ENCODE measurements at places on chromosomes 5 and 9. TPM values are rescaled to one million over a fixed set of nuclear protein-coding genes. Genes with fewer than 3 reads are reported as not detected.
A peak's percentile ranks its signal among the peaks of the same experiment; 100 is the strongest.

AK8 gene
- not detected for total RNA-seq

OLFM1 gene
- not detected for total RNA-seq

UBE2QL1 gene
- total RNA-seq = not detected

F12 gene
- total RNA-seq = 6.5 TPM

CORO2A gene
- total RNA-seq = 1.7 TPM

GLIPR2 gene
- total RNA-seq = 0.75 TPM

GRCh38 chr9:90086101-90086511, 481.3 kb downstream of the GADD45G start:
- DNase-seq = peak; percentile 43

- DNase-seq = no peak
These were observed 88.1 kb upstream of the TLE1 start for GRCh38 chr9:81777482-81777881.

GRCh38 chr9:133075925-133076630, 14.3 kb downstream of the CEL start:
- DNase-seq = no peak

- no peak for DNase-seq
These were observed 5.1 kb upstream of the CAST start for GRCh38 chr5:96657068-96657467.

- no peak for DNase-seq
These were observed 86.1 kb downstream of the ARL15 start for GRCh38 chr5:54224103-54224826.

- no peak for DNase-seq
These were observed 7.3 kb upstream of the RXRA start for GRCh38 chr9:134318941-134319305.

DNA sequence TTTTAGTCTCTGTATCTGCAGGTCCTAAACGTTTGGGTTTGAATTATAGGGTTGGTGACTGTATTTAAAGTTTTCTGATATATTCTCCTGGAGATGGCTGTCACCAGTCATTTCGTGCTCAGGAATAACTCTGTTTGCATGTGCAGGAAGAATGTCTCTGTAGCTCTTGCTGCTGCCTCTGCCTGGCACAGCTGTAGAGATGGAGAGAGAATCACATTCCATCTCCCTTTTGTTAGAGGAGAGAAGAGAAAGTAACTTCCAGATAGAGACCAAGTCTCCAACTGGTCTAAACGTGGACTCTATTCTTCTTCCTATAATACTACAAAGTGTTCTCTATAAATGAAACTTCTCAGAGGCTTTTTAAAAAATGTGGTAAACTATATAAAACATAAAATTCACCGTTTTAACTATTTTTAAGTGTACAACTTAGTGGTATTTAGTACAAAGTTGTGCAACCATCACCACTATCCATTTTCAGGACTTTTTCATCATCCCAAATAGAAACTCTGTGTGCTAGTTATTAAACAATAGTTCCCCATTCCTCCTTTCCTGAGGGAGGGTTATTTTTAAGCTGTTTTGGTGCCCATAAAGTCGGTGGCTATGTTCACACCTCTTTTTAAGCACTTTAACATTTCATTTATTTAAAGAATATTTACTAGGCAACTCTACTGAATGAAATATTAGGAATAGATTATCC, 20.7 kb upstream of the STARD4 start:
- no peak for DNase-seq

- DNase-seq = no peak
These were observed 159.1 kb downstream of the CCDC171 start for GRCh38 chr9:15711931-15712330.

DNA sequence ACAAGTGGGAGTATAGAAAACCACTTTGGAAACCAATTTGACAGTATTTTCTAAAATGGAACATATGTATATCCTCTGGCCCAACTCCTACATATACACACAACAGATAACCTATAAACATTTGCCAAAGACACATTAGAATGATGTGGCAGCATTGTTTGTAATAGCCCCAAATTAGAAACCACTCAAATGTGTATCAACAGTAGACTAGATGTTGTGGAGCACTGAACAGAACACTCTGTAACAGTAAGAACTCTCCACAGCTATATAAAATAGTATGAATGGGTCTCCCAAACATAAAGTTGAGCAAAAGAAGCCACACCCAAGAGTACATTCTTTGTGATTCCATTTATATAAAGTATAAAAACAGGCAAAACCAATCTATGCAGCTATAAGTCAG, 6.1 kb downstream of the ZNF622 start:
- DNase-seq = no peak

- no peak for DNase-seq
These were observed 54.4 kb upstream of the JMY start for GRCh38 chr5:79181419-79182022.

DNA sequence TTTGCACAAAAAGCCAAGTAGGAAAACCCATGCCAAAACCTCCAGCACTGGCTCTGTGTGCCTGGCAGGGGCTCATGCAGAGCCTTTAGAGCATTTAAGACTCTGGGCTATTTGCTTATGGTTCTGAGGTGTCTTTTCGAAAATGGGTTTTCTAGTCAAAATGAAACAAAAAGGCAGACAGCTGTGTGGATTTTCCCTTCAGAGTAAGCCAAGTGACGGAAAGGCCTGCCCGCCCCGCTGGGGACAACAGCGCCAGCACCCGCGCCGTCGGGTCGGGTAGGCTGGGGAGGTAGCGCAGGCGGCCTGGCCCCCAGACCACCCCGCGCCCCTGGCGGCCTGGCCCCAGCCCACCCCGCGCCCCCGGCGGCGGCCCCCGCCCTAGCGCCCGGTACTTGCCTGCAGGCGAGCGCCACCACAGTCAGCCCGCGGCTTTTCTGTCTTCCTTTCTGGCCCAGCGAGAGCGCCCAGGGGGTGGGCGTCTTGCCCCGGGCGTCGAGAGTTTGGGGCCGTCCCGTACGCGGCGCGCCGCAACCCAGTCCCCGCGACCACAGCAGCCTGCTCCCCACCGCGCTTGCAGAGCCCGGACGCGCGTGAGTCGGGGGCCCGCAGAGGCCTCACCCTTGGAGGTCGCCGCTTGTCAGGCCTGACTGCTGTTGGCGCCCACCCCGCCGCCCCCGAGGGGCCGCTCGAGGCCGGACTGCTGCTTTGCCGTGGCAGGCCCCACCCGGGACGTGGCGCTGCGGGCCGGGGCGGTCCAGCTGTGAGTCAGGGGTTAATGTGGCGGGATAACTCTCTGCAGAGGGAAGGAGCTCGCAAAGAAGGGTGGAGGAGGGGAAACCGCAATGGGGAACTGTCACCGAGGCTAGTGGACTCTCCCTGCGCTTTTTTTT, at the start of gene TICAM2:
Gene TICAM2 (minus strand): TSS at position 779 of the 890 bp plus-strand sequence. CDS start 21,223 bp downstream, outside the sequence.
- peak; percentile 66 for DNase-seq

- DNase-seq = no peak
These were observed 14.3 kb upstream of the AJM1 start for GRCh38 chr9:136827794-136828473.

DNA sequence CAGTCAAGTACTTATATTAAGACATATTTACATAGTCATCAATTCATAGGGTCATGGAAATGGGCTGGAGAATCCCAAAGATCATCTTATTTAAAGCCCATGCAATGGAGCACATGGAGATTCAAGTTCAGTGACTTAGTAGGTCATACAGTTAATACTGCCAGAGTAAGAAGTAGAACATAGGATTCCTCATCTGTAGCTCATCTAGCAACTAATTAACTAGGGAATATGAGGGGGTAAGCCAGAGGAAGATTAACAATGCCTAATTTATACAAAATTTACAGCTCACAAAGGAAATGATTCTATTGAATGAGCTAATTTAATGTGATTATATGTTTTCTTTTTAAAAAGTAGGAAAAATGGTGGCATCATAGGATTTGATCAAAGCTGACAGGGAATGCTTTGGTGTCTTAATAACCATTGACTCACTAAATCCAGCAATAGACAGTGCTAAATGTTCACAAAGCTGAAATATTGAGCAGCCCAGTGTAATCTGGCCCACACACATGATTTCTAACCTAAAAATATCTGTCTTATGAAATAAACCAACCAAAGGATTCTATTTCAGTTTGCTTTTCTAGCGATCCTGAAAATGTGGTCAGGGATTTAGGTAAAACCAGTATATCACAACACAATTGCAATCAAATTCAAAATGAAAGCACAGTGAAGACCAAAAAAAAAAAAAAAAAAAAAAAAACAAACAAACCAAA, 53.3 kb downstream of the PRDM6 start:
- no peak for DNase-seq

DNA sequence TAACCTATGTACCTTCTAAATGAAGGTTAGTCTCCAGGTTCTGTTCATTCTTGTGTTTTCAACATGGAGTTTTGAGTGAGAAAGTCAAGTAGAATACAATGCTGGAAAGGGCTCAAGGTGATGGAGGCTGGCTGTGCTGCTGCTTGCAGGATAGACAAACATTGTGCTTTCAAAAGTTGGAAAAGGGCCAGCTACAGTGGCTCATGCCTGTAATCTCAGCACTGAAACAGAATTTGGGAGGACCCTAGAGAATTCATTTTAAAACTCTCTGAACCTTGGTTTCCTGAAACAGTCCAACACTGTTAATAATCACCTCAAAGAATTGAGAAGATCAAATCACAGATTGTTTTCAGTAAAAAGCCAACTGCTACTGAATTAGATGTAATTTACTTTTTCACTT, 15.4 kb upstream of the IARS1 start:
- no peak for DNase-seq

GRCh38 chr9:93686880-93687236, 110.5 kb downstream of the PHF2 start:
- no peak for DNase-seq

- no peak for DNase-seq
These were observed 19.7 kb upstream of the ANKHD1 start for GRCh38 chr5:140381972-140382371.

- DNase-seq = no peak
These were observed 8.5 kb upstream of the ACSL6 start for GRCh38 chr5:132019857-132020555.

DNA sequence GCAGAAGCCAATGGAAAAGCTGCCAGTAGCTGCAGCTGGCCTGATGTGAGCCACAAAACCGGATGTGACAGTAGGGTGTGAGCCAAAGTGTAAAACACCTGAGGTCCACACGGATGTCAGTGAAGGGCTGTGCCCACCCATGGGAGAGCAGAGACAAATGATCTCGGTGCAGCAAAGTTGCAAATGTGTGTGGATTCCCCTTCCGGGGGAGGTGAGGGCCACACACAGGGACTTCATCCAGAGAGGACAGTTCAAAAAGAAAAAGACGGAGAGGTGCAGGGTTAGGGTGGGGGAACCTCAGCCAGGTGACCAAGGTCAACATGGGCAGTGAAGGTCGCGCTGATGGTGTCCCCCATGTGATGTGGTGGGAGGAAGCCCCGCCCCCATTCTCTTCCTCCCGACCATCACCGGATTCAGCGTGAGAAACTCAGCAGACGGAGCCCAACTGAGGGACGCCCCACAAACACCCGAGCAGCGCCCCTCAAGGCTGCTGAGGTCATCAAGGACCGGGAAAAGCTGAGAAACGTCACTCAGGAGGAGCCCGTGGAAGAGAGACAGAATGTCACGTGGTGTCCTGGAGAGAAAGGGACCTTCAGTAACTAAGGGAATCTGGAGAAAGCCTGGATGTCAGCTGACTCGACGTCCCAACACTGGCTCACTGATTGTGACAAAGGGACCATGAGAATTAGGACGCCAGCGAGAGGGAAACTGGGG, 11.4 kb upstream of the PTGDS start:
- no peak for DNase-seq

DNA sequence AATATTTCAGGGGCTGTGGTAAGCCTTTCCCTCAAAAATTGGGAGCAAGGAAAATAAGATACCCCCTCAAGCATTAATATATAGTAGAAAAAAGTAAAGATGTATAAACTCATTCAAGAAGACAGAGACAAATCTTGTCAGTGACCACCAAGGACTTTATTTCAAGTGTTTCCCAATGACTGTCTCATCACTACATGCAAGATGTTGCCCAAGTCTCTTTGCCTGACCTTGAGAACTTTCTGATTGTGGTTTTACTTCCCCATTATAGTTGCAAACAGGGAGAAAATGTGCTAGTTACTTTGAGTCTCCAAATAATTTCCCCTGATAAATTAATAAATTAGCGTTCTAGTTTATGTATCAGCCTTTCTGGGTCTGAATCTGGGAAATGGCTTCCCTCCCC, 4.0 kb upstream of the SLC46A2 start:
- no peak for DNase-seq

DNA sequence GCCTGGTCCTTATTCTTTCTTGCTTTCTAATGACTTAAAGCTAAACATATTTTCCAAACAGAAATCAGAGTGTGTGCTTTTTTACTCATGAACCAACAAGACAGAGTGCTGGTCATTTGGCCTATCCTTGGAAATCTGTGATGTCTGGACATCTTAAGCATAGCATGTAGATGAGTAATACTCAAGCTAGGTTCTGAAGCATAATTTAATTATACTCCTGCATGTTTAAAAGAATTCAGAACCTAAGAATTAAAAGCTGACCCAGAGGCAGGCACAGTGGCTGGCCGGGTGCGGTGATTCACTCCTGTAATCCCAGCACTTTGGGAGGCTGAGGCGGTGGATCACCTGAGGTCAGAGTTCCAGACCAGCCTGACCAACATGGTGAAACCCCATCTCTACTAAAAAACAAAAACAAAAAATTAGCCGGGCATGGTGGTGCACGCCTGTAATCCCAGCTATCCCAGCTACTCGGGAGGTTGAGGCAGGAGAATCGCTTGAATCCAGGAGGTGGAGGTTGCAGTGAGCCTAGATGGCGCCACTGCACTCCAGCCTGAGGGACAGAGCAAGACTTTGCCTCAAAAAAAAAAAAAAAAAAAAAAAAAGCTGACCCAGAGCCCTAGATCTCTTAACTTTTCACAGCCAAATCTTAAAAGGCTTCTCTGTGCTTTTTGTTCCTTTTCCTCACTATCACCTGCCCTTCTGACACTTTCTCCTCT, 16.2 kb upstream of the TJP2 start:
- no peak for DNase-seq

GRCh38 chr9:81461196-81461595, 228.2 kb downstream of the TLE1 start:
- no peak for DNase-seq

DNA sequence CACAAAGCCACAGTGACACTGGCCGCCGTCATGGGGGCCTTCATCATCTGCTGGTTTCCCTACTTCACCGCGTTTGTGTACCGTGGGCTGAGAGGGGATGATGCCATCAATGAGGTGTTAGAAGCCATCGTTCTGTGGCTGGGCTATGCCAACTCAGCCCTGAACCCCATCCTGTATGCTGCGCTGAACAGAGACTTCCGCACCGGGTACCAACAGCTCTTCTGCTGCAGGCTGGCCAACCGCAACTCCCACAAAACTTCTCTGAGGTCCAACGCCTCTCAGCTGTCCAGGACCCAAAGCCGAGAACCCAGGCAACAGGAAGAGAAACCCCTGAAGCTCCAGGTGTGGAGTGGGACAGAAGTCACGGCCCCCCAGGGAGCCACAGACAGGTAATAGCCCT, 26.1 kb downstream of the HRH2 start:
- DNase-seq = no peak

DNA sequence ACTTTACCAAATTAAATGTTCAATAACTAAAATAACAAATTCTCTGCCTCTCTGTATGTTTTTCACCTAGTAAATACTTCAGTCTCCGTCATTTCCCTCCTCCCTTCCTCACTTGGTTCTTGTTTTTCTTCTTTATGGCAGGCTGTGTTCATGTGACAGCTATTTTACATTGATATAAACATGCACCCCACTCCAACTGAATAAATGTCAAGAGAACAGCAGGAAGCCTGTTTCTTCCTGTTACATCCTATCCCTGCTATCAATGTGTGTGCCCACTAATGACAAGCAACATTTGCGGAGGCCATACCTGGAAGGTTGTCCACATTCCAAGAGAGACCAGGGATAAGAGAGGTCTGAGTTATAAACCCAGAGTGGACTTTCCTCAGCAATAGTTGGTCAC, 145.2 kb upstream of the MAST4 start:
- DNase-seq = no peak

GRCh38 chr9:129696944-129697655, 31.7 kb downstream of the PRRX2 start:
- no peak for DNase-seq
